Activated CD8-positive, alpha-beta memory T cell treated with anti-CD3 and anti-CD28 coated beads for 48 hours (primary cell): ENCODE measurements at places on chromosomes 6 and 20.

DNA sequence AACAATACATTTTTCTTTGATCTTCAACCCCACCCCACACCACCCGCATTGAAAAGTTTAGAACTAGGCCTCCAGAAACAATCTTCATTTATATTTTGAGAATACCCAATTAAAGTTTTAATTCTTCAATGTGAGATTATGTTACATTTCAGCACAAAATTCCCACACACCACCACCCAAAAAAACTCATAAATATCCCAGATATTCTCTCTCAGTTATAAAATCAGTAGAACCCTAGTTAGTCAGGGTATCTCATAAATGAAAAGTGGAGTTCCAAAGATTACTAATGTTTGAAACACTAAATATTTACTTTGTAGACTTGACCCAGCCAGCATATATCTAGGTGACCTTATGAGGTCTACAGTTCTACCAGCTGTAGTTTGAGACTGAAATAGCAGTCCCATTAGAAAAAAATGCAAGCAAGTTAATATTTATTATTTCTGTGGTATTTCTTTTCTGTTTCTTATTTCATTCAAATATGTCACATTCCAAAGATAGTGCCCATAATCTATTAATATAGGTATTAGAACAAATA, 371.0 kb downstream of the TENT5A start:
- DNase-seq = no peak

GRCh38 chr6:105024803-105025202, 67.9 kb downstream of the LIN28B start:
- DNase-seq = no peak

DNA sequence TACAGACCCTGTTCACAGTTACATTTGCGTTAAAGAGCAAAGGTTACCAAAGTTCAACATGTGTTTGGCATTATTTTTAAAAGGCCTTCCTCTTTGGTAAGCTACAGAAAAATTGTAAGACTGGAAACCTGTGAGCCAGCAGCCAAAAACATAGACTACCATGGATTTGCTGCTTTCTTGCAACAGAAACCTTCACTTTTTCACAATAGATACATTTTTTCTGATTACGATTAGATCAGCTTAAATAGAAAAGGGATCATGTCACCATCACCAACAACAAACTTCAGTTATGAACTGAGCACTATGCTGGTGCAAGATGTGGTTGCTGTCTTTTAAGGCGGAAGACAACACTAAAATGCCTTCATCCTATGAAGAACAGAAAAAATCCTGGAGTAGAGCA, 112.3 kb upstream of the MARCKS start:
- DNase-seq = no peak

DNA sequence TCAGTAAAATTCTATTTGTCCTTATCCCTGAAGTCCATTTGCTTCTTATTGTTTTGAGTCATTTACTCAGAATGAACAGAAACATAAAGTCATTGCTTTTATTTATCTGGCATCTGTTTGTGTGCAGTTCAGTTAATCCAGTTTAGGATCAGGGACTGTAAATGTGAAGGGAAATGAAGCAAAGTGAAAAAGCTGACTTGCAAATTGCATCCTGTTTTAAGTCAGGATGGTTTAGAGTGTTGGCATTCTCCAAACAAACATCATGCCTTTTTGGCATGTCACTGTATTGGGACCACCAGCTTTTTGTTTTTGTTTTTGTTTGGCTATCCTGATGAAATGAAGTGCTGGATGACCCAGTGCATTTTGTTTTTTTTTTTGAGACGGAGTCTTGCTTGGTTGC, 100.2 kb upstream of the CLDN20 start:
- DNase-seq = no peak

- DNase-seq = no peak
These were observed 152.6 kb upstream of the SMLR1 start for GRCh38 chr6:130674604-130675003.

GRCh38 chr6:156804402-156804801, 27.2 kb downstream of the ARID1B start:
- DNase-seq = no peak

- DNase-seq = no peak
These were observed 34.8 kb downstream of the WRNIP1 start for GRCh38 chr6:2799936-2800527.

DNA sequence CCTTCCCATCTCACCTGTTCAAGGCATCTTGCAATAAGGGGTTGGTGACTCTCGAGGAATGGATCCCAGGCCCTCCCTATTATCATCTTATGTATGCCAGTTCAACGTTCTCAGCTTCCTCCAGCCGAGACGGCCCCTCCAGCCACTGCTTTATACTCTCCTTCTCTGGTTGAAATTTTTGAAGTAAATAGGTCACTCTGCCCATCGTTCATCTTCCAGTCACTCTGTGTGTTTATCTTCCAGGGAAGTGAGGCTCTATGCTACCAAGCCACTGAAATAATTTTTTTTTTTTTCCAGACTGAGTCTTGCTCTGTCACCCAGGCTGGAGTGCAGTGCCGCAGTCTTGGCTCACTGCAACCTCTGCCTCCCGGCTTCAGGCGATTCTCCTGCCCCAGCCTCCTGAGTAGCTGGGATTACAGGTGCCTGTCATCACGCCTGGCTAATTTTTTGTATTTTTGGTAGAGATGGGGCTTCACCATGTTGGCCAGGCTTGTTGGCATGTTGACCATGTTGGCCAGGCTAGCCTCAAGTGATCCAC, 17.0 kb downstream of the PTPN1 start:
- DNase-seq = no peak

- DNase-seq = no peak
These were observed 97.4 kb downstream of the NCOA3 start for GRCh38 chr20:47598911-47599744.

- DNase-seq = no peak
These were observed 278 bp downstream of the UST start for GRCh38 chr6:148747145-148747470.

GRCh38 chr20:39909447-39909846, 779.6 kb downstream of the MAFB start:
- no peak for DNase-seq

GRCh38 chr20:40547483-40548091, 141.4 kb downstream of the MAFB start:
- no peak for DNase-seq

GRCh38 chr6:8527818-8528217, 92.5 kb upstream of the SLC35B3 start:
- DNase-seq = no peak

GRCh38 chr6:15518057-15518456, 144.8 kb downstream of the DTNBP1 start:
- DNase-seq = no peak

DNA sequence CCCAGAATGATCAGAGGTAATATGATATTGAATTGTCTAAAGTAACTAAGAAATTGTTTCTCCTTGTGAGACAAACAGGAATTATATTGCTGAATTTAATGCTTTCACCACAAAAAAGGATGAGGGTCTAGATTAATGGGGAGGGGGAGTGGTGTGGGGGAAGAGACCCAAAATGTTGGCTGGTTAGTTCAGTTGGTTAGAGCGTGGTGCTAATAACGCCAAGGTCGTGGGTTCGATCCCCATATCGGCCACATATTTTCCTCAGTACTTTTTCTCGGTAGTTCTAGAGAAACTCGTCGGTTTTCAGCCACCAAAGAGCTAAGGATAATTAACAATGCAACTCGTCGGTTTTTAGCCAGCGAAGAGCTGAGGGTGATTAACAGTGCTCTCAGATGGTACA, 26.3 kb downstream of the PRSS16 start:
- no peak for DNase-seq

GRCh38 chr6:143224516-143224915, 163.8 kb downstream of the AIG1 start:
- DNase-seq = no peak
